ENCODE measurements at places on chromosomes 1 and 21.

GRCh38 chr1:118049981-118050380, 120.4 kb downstream of the WDR3 start:
- no peak for DNase-seq

GRCh38 chr1:218665221-218665620, 320.1 kb downstream of the TGFB2 start:
- DNase-seq: no peak

DNA sequence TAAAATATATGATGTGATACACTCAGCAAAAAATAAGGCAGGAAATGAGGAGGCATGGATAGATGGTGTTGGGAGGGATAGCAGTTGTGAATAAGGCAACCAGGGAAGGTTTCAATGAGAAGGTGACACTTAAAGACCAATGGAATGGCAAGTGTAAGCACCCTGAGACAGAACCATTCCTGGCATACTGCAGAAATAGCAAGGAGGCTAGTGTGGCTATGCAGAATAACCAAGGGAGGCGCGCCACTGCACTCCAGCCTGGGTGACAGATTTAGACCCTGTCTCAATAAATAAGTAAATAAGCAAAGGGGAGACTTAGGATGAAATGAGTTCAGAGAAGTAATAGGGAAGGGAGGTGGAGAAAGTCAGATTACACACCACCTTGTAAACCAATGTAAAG, 113.9 kb downstream of the TOMM20 start:
- no peak for DNase-seq

- no peak for DNase-seq
These were observed 392.4 kb downstream of the TTLL7 start for GRCh38 chr1:83606416-83606955.

- peak; percentile 23 for DNase-seq
These were observed 109.7 kb upstream of the SYT6 start for GRCh38 chr1:114263343-114263742.

DNA sequence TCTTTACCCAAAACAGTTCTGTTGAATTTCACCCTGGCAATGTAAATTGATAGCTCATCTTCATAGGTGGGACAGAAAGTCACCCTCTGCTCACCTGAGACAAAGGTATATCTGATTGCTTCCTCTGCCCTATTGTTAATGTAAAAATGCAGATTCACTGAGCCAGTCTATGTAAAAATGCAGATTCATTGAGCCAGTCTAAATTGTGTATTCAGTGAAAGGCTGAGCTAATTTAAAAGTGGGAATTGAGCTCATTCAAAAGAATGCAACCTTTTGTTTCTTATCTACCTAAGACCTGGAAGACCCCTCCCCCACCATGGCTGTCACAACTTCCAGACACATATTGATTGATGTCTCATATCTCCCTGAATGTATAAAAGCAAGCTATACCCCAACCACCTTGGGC, 4.8 kb upstream of the MYSM1 start:
- DNase-seq: no peak

GRCh38 chr1:33298623-33299277, 22.1 kb downstream of the A3GALT2 start:
- peak; percentile 62 for DNase-seq

- DNase-seq: no peak
These were observed 1.5 kb upstream of the KCNH1 start for GRCh38 chr1:211135342-211135950.

DNA sequence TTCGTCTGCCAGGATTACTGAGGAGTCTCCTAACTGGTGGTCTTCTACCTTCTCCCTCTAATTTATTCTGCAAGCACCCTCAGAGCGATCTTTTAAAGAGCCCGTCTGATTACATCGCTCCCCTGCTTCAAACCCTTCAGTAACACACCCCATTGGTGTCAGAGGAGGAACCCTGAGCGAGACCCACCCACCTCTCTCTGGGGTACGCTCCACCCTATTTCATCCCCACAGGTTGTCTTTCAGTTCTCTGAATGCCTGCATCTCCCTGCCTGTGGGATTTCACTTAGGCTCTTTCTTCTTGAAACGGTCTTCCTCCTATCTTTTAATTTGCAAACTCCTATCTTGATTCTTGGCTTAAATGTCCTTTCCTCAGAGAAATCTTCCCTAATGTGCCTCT, 39.4 kb downstream of the C1orf21 start:
- DNase-seq: no peak

- peak; percentile 45 for DNase-seq
These were observed 4.1 kb upstream of the CACNA1E start for GRCh38 chr1:181479137-181479745.

DNA sequence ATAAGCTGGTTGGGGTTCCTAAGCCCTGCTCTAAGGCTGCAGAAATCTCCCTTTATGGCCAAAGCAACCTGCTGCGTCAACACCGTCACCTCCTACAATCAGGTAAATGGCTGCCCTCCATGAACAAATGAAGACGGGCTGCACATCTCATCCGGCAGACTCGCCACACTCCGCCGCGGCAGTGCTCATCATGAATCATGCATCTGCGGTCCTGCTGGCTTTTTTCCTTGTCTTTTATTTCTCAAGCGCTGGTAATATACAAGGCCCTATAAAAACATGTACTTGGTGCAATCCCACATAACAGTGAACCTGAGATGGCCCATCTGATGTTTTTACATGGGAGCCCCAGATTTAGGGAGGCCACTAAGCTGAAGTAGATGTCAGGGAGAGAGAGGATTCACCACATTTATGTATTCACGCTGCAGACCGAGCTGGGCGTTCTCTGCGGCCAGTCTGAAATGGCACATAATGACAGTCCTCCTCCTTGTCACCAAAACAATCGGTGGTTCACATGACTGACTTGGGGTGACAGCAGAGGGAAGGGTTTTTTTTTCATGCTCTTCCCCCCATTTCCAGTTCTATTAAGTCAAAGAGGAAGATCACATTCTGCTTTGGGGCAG, 91.6 kb downstream of the KAZN start:
- no peak for DNase-seq

GRCh38 chr1:156281281-156281680, 1.3 kb downstream of the SMG5 start:
- DNase-seq: peak; percentile 17

DNA sequence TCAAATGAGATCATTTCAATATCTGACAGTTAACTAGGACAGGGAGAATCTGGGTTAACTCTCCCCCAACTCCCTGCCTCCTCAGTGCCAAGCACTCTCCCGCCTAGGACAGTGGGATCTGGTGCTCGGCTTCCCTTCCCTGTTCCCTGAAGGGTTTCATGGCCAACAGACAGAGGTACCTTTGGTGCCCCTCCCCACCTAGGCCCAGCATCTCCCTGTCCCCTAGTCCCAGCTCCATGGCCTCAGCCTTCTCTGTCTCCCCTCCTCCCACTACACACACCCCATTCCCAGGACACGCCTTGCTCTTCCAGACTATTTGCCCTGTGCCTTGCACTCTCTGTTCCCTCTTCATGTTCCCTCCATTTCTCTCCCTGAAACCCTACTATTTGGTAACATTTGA, 77.1 kb downstream of the CD247 start:
- DNase-seq: no peak

GRCh38 chr1:33005838-33006421, 30.8 kb downstream of the AK2 start:
- DNase-seq: no peak

DNA sequence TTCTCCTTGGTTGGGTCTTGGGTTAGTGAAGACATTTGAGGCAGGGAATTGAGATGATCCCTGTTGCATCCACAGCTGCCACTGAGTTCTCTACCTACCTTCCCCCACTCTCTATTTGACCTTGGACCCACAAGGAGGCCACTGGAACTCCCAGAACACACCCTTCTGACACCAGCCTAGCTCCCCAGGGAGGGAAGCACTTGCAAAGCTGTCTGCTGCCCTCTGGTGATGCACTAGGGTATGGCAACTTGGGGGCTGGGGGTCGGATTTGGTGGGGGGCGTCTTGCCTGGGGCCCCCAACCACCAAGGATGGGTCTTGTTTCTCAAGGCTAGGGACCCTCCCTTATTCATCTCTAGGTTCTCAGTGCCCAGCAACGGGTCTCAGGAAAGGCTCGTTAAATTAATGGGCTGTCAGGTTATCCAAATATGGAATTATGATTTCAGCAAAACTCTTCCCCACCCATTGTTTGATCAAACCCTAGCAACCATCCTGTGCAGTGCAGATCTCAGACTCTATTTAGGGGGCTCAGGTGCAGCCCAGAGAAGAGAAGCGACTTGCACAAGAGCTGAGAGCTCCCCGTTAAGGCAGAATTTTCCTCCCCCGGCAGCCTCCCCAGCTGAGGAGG, 177.8 kb upstream of the KLHDC7A start:
- no peak for DNase-seq

DNA sequence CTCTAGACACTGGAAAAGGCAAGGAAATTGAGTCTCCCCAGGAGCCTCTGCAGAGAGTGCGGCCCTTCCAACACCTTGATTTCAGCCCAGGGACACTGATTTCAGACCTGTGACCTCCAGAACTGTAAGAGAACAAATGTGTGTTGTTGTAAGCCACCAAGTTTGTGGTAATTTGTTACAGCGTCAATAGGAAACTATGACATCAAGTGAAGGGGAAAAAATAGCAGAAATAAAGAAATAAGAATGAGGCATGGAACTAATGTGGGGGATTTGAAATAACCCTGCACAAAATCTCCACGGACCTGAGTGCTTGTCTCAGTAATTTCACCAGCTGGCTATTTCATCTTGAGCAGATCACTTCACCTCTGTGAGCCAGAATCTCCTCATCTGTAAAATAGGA, 227.8 kb upstream of the JUN start:
- DNase-seq: no peak

DNA sequence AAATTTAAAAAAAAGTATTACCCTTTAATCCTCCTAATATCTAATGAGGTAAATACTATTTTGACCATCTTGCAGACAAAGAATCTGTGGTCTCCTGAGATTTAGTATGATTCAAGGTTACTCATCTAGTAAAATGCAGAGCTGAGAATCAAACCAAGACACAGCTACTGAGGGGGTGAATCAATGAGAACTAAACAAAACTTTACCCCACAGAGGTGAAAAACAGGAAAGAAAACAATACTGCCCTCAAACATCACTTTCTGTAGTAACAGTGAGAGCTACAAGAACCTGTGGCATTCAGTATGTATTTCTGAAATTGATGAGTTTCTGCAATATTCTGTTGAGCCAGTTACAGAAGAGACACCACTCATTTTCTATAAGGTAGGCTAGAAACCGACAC, 85.1 kb downstream of the JAK1 start:
- no peak for DNase-seq

DNA sequence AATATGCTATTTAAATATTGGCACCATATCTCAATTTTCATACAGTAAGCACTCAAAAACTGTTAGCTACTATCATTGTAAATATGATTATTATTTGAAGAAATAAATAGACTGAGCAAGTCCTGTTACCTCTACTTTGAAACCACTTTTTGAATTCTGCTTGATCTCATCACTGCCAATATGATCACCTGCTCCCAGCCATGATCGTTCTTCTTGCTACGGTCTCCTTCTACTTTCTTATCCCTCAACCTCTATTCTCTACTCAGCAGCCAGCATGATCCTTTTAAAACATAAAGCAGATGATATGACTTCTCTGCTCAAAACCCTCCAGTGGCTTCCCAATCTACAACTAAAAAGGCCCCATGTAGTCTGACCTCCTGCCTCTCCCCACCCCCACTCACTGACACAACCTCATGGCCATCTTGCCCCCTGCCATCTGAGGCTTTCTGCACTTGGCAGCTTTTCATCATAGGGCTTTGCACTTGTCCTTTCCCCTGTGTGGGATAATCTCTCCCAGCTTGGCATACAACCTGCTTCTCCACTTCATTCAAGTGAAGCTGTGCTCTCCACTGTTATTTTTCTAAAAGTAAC, 27.2 kb downstream of the CD34 start:
- no peak for DNase-seq

- no peak for DNase-seq
These were observed 264.8 kb downstream of the PRDM2 start for GRCh38 chr1:13964768-13965167.

- no peak for DNase-seq
These were observed 8.1 kb upstream of the CITED4 start for GRCh38 chr1:40870135-40870728.

DNA sequence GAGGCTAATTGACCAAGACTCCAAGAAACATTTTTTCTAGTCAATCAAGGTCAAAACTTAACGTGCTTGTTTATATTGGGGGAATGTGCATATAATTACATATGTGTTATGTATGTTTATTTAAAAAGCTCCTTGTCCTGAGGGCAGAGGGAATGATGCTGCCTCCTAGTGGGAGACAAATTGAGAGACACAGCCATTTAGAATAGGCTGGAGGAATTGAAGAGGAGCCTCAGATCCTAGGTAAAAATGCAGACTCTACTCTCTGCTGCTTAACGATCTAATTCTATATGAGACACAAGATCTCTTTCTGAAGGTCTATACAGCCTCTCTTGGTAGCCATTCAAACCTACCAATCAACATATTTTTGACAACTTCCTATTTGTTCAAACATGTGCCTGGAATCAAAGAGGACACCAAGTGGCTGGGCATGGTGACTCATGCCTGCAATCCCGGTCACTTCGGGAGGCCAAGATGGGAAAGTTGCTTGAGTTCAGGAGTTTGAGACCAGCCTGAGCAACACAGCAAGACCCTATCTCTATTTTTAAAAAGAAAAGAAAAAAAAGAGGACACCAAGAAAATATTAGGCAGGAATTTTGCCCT, 136.6 kb upstream of the ZNF648 start:
- DNase-seq: no peak

DNA sequence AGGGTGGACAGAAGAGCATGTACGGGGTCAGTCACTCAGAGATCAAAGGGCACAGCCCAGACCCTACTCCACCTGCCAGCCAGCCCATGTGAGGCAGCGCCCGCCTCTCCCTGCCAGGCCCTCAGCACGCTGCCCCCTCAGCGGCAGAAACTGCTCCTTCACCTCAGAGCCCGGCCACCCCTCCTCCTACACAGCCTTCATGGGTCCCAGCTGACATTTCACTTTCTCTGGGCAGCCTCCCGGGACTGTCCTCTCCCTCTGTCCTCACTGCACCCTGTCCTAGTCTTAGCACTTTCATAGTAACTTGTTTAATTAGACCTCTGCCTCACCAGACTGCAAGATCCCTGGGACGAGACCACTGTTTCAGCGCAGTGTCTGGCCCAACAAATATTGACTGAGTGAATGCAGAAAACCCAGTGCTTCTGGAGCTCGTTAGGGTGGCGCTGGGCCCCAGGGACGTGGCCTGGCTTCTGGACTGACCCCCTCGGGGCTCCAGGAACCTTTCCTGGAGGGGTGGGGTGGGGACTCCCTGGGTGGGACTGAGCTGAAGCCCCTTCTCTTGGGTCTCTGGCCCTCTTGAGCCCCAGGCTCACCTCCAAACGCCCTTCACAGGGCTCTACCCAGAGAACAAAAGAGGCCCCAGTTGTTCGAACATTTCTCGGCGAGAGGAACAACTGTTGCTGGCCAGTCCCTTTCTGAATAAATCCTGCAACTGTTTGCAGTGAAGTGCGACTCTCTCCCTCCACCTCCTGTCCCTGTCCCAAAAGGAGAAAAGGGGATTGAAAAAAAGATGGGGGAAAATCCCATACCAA, 114.9 kb downstream of the CASZ1 start:
- DNase-seq: no peak

DNA sequence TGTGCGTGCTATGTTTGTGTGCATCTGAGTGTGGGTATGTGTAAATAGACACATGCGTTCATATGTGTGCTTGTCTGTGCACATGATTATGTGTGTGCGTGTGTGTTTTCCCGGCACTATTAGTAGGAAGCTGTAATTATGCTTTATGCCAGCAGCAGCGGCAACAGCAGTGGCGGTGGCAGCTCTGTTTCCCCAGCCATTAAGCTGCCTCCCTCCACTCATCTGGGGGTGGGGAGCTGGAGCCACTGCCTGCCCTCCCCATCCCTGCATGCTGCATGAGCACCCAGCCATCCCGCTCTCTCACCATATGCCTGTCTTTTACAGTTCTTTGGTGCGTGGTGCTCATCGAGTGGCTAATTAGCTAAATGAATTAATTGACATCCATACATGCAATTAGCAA, 30.5 kb upstream of the ACOT11 start:
- DNase-seq: no peak

All from GM18507 (cell line).